M059J (cell line): ENCODE measurements at places on chromosomes 1 and 21.
A peak's percentile ranks its signal among the peaks of the same experiment; 100 is the strongest.

DNA sequence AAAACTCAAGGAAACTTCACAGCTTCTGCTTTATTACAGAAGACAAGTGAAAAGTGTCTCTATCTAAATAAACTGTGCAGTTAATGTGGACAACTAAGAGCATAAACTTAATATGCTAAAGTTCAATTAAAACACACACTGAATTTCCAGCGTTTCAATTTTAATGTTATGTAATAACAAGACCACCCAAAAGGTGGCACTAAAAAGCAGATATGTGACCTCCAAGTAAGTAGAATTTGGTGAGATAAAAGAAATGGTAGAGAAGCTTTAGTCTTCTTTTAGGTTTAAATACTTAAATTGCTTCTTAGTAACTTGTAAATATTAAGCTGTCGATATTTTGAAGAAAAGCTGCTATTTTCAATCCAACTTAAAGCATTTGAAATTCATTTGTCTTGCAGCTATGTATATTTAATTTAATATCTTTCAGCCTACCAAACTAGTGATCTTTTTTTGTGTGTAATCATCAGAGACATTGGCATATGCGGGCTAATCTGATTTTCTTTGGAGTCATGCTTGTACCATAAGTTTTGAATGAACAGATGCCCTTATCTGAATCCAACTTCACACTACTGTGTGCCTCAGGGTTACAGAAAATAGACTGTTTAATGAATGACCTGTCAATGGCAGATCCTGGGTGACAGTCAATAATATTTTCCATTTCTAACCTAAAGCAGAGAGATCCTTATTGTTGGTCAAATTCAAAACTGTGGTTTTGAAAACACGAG, 36.5 kb upstream of the ADAMTS1 start:
- no peak for DNase-seq

- DNase-seq, result no peak
Measured at GRCh38 chr1:212646588-212646987, 38.0 kb downstream of the ATF3 start.

DNA sequence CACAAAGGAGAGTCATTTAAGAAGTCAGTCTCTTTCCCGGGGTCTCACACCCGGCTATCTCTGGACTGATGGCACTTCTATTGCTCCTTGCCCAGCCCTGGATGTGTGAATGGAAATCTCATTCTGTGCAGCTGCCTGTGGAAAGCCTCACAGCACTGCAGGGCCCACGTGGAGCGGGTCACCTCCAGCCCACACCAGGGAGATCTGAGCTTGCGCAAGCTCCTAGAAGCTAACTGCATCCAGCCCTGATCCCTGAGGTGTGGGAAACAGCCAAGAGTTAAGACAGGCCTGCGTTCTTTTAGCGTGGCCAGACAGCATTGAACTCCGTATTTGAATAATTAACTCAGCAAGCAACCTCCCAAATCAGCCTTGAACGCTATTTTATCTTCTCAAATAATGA, 150.5 kb downstream of the LRIG2 start:
- DNase-seq, result no peak

DNA sequence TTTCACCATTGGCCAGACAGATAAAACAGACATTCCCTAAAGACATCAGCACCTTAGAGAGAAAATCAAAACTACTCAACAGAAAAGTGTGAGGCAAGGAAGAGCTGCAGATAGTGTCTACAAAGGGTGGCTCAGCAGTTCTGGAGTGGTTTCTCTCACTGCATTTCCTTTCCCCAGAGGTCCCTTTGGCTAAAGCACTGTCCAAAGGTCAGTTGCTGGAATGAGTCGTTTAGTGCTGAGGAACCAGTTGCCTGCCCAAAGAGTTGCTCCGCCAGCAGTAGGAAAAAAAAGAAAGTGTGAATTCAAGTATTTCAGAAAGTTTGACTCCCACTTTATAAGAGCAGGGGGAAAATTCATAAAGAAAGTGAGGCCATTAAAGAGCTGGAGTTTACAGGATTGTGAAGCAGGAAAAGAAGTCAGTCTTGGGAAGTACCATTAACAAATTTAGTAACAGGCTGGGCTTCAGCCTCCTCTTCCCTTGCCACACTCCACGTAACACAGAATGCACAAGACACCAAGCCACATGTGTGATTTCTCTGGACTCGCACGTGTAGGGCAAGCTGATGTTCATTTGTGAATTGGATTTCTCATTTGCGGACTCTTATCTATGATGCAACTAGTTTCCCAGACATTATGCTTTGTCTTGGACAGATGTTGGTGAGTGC, 122.2 kb downstream of the RUNX1 start:
- peak; percentile 64 for DNase-seq

DNA sequence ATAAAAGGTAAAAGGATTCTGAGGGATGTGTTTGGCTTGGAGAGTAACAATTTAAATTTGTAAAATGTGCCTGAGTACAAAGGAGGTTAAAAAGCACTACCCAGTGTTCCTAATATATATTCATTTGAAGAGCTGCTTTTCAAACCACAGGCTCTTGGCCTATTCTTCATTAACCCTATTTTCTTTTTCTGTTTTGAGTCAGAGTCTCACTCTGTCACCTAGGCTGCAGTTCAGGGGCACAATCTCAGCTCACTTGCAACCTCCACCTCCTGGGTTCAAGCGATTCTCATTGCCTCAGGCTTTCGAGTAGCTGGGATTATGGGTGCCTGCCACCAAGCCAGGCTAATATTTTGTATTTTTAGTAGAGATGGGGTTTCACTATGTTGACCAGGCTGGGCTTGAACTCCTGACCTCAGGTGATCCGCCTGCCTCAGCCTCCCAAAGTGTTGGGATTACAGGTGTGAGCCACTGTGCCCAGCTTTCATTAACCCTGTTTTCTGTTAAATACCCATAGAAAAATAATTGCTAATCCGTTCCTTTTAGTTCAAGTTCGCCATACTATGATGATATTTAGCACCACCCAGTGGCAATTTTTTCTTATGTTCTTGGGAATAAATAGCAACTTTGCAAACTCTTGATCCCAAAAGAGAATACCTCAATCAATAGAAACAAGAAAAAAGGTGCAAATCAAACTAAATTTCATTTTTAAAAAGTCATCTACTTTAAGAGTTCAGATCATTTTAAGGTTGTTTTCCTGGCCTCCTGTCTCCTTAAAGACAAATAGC, 30.5 kb downstream of the ZBTB8OS start:
- no peak for DNase-seq

GRCh38 chr1:230768903-230769570, 21.8 kb downstream of the CAPN9 start:
- DNase-seq, result peak; percentile 44

GRCh38 chr1:50710099-50710498, 250.0 kb downstream of the FAF1 start:
- no peak for DNase-seq

- DNase-seq, result peak; percentile 18
Measured at GRCh38 chr1:57017200-57017599, 51.4 kb upstream of the C8B start.

GRCh38 chr1:64624218-64624713, 120.6 kb upstream of the RAVER2 start:
- DNase-seq, result peak; percentile 22

DNA sequence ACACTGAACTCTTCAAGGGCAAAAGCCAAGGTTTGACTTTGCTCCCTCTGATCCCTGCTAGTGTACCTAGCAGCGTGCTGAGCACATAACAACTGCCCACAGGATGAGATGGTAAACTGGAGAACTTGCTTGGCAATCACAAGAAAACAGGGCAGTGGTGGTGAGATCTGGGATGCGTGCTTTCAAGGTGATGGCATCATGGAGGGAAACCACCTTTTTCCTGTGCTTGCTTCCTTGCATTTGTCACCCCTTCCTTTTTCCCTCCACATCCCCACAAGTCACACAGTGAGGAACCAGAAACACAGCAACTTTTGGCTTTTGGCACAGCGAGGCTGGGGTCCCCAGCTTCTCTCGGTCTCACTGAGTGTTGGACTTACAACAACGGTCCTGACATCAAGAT, 31.4 kb upstream of the BECN2 start:
- DNase-seq, result no peak

GRCh38 chr21:45002381-45003204, 62.8 kb downstream of the SLX9 start:
- DNase-seq, result no peak

DNA sequence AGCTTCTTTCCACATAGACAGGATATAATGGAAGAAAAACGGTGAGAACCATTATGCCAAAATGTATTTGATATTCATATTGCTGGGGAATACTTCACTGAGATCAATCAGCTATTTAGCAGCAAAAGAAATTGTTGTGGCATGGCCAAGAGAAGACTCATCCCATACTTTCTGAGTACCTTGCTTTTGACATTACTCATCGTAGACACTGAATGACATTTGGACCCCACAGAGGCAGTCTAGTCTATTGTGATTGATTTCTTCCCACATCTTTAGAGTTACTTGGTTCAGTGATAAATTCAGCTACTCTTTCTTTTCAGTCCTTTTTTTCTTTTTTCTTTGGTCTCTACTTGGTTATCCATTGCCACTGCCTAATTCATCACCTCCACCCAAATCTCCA, 22.1 kb downstream of the ATP1B1 start:
- DNase-seq, result peak; percentile 22

GRCh38 chr21:42536601-42537000, 22.9 kb downstream of the SLC37A1 start:
- DNase-seq, result no peak

DNA sequence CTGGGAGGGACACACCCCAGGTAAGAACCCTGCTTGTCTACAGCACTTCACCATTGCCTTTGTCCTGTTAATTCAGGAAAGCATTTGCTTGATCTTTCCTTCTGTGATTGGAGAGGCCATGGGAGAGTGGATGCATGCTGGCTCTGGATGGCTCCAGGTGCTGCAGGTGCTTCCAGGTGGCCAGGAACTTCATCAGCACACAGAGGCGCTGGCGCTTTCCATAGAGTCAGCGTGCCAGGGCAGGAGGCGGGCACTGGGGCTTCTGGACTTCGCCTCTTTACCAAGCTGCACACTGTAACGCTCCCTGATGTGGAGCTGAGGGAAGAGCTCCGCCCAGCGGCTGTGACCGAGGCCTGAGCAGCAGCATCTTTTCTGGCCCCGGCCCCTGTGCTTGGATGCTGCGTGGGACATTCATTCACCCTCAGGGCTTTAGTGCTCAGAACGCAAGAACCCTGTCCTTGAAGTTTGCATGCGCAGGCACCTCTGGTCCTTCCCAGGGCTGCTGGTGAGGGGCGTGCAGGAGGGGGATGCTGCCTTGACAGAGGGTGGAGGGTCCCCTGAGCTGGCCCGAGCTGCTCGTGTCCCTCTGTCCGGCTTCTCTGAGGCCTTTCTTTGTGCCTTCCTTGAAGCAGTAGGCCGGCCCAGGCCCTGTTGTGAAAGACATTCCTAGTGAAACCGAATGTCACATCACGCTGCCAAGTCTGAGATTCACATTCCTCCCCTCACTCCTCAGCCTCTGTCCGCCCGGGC, 1.6 kb upstream of the MX2 start:
- no peak for DNase-seq

DNA sequence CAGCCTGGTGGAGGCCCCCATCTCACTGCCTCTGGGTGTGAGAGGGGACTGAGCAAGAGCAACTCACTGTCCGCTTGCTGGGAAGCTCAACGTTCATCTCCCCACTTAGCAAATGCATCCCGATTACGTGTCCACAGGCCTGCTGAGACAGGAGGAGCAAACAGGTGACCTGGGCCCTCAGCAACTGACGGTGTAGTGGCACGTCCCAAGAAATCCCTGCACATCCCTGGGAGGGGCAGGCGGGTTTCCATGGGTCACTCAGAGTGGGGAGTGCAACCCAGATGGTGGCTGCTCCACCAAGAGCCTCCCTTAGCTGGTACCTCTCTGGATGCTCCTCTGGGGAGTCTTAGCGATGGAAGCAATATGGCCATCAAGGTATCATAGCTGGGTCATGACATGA, 229.4 kb downstream of the DYRK1A start:
- no peak for DNase-seq

DNA sequence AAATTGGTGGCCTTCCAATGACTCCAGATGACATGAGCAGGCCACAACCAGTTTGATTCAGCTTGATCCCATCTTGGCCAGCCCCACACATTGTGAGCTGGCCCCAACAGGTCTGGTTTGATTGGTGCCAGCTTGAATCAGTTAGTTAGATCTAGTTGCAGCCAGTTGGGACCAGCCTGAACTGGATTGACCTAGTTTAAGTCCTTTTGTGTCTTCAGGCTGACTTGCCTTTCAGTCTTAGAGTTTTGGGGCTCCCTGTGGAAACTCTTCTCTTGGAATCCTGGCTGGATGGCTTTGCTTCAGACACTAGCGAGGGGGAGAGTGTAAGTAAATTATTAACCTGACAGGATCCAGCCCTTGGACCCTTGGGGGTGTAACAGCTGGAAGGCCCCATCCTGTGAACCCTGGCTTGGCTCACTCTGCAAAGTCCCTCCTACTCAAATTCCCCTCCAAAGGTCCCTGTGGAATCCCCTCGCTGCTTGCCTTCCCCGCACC, 36.2 kb upstream of the POU3F1 start:
- DNase-seq, result no peak

DNA sequence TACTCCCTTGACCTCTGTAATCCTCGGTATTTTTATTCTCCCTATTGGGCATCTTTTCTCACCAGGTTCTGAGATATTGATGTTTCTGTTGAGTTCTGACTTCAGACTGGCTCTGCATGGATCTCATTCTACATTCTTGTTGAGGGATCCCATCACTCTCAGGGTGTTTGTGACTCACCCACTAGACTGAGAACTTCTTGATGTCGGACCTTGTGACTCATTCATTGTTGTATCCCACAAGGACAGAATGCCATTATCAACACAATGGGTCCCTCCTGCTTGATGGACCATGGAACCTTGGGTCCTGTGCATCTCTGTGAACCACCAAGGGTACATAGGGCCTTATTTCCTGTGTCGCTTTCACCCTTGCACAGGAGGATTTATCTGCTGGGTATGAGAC, 174.1 kb downstream of the PBX1 start:
- peak; percentile 85 for DNase-seq

DNA sequence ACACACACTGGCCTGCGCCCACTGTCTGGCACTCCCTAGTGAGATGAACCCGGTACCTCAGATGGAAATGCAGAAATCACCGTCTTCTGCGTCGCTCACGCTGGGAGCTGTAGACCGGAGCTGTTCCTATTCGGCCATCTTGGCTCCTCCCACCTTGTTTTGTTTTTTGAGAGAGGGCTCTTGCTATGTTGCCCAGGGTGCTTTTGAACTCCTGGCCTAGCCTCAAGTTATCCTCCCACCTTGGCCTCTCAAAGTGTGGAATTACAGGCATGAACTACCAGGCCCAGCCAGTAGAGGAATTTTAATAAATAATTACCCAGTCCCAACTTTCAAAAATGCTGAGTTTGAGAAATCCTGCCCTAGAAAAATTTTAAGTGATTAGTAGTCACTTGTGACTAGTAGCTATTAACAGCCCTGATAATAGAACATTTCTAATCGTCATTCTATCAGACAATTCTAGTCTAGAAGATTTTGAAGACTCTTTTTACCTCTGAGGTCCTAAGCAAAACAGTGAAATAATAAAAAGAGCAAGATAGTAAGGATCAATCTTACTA, 30.9 kb upstream of the SLC35D1 start:
- no peak for DNase-seq

GRCh38 chr1:156664767-156665411, 12.3 kb downstream of the NES start:
- no peak for DNase-seq

GRCh38 chr1:8879922-8880676, 1.6 kb upstream of the ENO1 start:
- peak; percentile 95 for DNase-seq
